ENCODE measurements at places on chromosomes 12 and 14.

DNA sequence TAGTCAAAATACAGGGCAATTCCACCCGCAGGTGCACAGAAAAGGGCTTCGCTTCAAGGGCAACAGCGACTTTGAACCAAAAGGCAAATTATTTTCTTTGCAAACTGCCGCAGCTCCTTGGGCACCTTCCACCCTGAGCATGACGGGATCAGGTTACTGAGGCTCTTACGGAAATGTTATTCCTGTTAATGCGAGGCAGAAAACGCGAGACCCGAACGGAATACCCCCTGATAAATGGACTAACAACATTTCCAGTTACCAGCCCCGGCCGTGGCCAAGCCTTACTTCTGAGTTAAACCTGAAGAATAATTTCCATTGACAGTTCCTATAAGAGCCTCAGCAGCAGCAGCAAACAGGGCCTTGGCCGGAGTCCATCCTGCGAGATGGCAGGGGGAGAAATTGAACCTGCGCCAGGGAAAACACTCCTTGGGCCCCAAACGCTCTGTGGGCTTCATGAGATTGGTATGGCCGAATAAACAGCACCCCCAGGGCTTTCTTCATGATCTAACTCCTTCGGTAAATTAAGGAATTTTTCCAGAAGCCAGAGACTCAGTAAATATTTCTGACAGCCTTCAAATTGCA is 70.0 kb upstream of the DICER1 start:
- no peak for DNase-seq

DNA sequence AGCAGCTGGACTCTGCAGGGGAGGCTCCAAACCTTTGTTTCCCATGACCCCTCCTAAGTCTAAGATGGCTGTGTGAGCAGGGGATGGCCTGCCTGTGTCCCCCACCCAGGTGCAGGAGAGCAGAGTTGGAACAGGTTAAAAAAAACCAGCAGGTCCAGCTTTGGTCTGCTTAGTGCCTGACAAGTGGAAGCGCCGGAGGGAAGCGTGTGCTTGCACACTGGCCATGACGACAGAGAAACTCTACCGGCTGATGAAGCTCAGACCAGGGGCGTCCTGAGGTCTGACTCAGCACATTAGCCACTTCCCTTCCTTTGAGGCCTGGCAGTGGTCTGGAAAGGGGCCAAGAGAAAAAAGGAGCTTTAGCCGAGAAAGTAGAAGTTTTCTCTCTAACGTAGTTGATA is 280.1 kb downstream of the VRK1 start:
- DNase-seq, result peak; percentile 7

DNA sequence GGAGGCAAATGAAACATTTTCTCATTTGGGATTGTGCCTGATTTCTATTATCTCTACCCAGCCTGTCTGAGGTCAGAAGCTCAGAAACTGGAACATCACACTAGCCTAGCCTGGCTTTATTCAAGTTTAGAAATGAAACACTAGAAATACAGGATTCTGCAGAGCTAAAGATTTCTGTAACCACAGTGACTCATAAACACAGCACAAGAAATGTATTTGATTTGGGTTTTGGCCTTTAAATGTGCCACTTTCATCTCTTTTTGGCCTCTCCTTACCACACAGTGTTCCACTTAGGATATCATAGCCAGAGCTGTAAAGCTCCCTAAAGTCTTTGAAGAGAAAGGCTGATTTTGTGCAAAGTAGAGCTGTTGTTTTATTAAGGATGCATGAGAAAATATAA is 307.5 kb downstream of the EMP1 start:
- no peak for DNase-seq

DNA sequence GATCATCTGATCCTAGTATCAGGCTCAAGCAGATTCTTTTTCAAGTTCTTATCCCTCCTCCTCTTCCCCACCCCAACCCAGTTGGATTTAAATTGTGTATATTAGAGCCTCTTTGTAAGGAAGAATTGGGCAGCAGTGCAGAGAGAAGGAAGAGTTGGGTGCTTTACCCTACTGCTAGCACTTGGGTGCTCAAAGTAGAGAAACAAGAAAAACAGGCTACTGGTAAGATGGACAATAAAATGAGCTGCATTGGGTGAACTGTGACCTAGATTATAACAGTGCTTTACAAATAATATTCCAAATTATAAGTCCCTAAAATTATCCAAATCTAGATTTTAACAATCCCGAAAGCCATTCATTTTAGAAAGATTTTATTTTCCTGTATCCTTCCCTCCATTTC is 363.4 kb upstream of the GARIN6 start:
- DNase-seq, result no peak

DNA sequence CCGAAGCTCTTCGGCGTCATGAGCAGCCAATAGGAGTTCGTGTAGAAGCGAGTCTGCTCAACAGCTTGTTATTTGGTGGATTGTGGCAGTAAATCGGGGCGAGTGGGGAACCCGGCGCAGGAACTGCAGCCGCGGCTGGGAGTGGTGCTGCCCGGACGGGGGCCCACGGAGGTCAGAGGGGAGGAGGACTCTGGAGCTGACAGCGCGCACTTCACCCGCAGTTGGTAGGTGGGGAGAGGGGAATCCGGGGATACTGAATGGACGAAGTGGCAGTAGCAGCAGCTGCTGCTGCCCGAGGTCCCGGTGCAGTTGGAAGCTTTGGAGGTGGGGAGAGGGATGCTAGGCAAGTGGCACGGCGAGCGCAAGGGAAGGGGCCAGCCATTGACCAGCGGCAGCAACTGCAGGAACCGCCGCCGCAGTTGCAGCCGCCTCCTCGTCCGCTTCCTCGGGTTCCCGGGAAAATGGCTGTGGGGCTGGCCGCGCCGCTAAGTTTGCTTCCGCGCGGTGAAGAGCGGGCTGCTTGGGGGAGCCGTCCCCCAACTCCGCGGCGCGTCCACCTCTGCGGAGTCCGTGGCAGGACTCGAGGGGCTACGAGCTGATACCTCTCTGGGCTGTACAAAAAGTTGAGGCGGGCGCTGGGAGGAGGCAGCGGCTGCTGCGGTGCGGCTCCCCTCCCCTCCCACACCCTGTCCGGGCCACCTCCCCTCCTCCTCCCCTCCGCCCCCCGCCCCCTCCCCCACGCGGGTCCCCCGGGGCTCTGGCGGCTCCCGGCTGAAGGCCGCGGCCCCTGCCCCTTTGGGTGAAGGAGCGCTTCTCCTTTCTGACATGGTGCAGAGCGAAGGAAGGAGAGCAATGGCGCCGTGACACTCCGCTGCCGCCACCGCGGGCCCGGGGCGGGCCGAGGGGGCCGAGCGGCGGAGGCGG is at the start of gene ARID4A:
Gene ARID4A (plus strand): TSS at position 79 of the 924 bp plus-strand sequence. CDS start 1,300 bp downstream, outside the sequence.
- DNase-seq, result peak; percentile 39

DNA sequence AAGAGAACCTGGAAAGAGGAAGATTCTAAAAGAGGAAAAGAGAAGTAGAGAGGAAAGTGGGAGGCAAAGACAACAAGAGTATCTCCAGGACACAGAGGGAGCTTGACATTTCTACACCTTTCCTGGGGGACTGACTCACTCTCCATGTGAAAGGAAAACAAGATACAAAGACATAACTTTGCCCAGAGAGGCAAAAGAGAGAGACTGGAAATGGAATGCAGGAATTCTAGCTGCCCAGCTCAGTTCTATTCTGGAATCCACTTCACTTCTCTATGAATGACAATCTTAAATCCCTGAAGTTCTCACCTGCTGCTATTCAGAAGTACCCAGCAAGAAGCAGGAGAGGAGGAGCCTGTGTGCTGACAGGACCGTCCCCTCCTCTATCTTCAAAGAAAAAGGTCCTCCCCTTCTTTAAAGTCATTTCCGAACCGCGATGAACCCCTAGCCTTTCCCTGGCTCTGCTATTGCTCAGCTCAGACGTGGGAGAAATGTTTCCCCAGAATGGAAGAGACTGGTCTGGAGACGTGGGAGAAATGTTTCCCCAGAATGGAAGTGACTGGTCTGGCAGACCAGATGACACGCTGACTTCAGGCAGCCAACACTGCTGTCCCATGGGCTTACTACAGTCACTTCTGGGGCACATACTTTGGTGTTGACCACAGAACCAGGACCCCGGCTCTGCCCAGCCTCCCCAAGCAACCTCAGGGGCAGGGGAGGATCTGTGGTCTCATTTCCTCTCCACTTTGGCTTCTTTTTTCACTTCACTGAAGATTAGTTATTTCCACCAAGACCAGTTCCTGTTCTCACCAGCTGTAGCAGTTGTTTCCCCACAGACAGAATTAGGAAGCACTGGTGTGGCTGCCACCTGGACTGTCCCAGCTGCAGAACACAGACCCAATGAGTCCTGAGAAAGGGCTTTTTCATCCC is 8.3 kb downstream of the FMNL3 start:
- DNase-seq, result no peak

GRCh38 chr12:108842361-108842760 is 15.0 kb downstream of the SSH1 start:
- DNase-seq, result no peak

DNA sequence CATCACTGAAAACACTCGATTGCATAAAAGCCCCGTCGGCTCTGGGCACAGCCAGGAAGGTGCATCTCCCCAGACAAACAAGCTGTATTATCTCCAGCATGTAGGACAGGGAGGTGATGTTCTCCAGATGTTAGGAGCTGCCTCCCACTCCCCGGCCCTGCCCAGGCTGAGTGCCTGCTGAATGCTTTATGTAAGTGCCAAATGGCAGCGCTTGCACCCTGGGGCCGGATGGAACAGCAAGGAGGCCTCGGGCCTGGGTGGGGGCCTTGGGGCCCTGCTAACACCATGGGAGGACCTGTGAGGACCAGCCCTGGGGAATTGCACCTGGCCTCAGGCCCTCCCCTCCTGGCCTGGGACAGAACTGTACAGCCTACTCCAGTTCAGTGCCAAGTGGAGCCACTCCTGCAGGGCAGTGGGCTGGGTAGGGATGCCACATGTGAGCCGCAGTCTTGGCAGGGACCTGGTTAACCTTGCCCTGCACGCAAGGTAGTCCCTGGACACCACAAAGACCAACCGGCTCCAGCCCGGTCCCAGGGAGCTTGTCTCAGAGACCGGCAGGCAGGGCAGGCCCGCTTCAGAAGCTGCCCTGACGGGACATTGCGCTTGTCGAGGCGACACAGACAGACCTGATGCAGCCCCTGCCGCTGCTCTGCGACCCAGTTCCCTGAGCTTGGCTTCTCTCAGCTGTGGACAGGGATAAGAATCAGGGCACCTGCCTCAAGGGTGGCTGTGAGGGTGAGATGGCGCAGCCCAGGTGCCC is 35.3 kb upstream of the PPP1R13B start:
- no peak for DNase-seq

DNA sequence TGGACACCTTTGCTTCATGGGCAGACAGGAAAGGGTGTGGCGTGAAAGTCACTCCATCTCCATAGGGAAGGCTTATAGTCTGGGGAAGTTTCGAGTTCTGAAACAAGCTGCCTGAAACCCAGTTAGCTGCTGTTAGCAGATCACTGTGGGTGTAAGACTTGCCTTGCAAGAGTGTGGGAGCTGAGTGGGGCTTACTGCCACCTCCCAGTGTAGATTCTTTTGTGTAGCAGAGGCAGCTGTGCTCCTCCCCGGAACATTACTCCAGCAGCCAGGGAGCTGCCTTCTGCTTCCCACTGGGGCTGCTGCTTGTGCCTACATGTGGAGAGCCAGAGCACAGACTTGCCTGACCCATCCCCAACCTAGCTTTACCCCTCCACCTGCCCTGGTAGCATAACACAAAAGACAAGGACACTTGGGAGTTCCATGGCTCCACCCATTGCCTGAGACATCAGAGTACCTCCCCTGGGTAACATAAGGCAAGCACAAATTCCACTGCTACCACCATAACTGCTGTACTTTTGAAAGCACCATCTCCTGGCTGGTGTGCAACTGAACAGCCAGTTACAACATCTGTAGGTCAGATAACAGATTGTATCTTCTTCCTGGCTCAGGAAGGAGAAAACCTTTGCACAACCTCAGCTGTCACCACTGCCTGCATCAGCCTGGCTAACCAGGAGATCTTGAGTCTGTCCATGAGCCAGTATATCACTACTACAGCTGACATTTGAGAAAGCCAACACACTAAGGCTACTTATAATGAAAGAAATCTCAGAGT is 69.5 kb downstream of the ADAMTS20 start:
- no peak for DNase-seq

DNA sequence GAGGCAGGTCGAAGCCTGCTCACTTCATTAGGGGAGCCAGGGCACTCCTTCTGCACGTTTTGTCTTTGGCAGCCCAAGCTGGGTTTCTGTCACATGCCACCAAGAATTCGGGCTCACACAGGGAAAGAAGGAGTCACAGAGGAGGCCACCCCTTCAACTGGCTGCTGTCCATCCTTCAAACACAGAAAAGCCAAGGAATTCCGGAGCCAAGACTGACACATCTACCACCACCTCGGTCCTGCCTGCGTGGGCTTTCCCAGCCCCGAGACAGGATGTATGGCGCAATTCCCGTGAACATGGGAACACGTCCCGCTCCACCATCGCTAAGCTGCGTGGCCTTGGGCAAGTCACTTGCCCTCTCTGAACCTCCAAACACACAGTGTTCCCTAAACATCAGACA is 70.4 kb downstream of the NCOR2 start:
- DNase-seq, result no peak

DNA sequence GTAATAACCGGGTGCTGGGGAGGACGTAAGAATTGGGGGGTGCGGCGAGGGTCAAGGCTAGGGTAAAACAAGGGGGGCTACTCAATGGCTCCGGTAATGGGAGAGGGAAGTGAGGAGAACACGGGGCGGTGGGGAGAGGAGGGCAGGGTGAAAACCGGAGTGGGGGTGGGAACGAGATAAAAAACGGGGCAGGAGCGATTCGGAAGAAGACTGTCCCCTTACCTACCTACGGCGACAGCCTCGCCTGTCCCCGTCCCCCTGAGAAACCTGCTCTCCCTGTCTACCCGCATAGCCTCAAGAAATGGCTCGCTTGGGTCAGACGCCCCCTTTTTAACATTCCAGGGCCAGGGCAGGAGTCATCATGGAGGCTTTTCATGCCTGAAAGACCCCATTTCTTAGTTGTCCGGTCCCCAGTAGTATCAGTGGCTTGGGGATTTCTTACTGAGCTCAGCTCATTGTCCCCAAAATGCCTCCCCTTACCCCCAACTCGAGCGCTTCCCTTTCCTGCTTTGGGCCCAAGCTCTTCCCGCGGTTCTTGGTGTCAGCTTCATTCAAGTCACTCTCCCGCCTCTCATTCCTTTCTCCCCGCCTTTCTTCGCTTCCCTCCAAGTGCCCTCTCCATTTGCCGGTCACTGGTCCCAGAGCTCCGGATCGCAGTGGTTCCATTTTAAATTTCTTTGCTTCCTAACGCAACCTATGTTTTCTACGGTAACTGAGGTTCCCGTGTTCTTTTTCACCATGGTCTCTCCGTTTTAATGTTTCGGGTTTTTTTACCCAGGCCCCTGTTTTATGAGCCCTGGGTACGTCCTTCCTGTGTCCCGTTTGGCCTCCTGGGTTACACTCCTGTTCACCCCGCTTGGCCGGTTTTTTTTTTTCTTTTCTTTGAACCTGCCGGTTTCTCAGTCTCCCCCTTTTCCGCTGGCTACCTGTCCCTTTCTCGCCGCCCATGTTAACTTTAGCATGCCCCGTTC is 1.2 kb upstream of the WSB2 start:
- DNase-seq, result peak; percentile 13
